Hematopoietic multipotent progenitor cell treated with erythropoietin and hydrocortisone succinate and interleukin-3 and kit ligand, for 8 days (in vitro differentiated cells): ENCODE measurements at places on chromosomes 7 and 10.

DNA sequence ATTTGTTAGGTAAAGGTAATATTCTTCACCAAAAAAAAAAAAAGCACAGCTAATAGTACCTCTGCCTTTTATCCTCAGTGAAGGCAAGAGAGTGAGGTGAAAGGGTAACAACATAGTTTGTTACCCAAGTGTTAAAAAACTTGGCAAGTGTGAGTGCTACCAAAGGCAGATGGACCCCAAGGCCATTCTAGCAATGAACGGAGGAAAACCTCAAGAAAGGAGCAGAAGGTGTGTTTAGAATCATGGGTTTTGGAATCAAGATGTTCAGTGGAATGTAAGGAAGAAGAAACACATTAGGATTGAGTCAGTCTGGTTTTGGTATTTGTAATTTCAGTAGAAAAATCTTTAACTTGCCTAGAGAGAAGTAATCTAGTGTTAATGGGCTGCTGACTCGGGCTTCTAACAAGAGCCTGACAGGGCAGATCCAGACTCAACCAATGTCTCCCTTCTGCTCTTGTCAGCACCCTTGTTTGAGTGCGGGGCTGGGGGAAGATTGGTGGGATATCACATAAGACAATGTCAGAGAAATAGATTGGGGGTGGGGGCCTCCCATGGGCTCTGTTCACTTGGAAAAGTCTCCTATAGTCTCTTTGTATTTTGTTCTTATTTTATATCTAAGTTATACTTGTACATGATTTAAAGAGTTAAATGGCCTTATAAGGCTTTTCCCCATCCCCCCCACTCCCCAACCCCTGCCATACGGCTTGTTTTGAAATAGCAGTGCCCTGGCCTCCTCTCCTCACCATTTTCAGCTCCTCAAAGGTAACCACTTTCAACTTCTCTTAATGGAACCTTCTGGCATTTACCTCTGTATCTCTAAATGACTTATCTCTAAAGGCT, 44.4 kb downstream of the SCD start:
- no peak for DNase-seq

DNA sequence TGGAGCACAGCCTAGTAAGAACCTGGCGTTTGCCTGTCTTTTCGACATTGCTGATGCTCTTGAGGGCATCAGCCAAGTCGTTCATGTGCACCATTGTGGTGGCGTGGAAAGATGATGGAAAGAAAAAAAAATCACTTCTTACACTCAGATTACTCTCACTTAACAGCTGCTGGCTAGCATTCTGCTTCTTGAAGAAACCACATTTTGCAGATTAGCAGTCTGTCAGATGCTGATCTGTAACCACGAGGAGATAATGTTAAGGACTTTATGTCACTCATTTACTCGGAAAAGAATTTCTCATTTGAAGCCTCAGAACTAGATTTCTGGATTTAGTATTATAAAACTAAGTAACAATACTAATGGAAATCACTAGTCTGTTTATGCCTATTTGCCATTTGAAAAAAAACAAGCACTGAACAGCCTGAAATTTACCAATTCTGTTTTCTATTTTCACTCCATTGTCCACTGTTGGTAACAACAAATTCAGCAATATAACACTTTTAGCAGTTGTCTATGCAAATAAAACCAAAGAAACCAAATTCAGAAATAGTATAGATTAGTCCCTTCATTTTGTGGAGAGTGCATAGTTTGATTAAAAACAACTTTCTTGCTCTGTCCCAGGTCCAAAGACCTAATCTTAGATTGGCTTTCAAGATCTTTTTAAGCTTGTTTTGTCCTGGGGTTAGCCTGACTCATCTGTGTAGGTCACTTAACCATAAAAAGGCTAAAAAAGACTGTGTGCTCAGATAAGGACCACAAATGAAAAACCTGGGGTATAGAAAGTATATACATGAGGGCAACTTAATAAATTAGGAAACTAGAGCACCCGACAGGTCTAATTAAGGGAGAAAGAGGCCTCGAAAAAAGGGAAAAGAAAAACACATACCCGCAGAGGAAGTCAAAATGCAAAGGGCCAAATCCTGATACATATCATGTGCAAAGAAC, 67.5 kb downstream of the NT5C2 start:
- peak; percentile 62 for DNase-seq

- no peak for DNase-seq
Observed at GRCh38 chr10:37789590-37789989, 67.8 kb downstream of the ZNF248 start.

GRCh38 chr7:20783700-20784387, 2.8 kb downstream of the SP8 start:
- peak; percentile 48 for DNase-seq

DNA sequence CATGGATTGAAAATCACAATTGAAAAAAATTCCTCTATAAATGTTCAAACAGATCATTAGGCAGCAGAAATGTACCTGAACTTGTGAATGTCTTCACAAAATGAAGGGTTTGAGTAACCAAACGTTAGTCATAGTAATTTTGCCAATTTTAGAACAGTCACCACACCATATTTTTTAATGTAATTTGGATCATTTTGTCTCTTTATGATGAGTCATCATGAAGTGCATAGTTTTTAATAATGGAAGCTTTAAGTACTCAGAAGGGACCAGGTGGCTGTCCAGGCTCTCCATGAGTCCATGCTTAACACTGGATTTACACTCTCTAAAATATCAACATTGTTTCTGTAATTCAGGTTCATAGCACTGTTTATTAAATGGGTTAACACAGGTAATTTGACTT, 219.2 kb downstream of the ETV1 start:
- DNase-seq: no peak

- peak; percentile 67 for DNase-seq
Observed at GRCh38 chr7:100745184-100745583, 11.8 kb downstream of the ZAN start.

DNA sequence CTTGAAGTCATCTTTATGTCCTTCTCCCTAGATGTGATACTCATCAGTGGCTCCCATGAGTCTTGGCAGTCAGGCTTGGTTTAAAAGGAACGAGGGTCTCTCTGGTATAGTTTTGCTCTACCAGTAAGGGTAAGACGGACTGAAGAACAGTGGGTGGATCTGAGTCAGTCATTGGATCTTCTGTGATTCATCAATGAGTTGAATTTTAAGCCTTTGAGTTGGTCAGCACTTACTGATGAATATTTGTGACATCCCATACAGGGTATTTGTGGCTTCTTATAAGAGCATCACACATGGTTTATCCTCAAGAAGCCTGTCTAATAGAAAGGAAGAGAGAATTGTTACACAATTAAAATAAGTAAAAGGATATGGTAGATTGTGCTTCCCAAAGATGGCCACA, 87.3 kb upstream of the NAMPT start:
- no peak for DNase-seq

DNA sequence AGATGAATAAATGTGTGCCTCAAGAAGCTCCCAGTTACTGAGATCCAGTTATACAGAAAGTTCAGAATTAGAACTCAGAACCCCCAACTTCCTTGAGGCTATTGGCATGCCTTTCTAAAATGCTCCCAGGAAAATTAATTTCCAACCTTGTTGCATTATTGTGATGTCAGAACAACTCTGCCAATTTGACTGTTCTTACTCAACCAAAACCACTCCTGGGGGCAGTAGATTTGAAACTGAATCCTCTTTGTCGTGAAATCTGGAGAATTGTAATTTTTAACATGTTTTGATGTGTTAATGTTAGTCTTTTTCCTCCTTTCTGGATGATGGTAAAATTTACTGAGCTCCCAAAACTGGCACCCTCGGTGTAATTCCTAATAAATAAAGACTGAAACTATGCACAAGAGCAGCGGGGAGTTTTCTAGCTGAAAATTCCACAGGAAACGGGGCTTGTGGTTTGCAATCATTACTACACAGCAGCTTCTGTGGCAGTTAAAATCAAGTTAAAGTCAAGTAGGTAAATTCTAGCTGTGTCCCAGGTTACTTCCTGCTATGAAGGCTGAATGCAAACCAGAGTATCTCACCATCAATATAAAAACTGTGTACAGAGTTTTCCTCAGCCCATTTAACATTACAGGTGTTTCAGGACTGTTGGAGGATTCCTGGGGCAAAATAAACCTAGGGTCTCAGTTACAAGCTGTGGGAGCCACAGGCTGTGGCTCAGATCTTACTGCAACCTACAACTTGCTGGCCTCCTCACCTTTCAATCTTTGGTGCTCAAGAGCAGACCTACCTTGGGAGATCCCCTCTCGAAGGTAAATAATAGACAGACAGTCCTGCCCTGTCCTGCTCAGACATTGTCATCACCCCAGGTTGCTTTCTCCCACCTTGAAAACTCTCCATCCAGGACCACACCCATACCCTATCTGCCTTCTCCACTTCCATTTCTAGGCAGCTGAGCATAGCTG, 156.3 kb upstream of the KMT2E start:
- no peak for DNase-seq

GRCh38 chr10:11755512-11756263, 13.5 kb downstream of the ECHDC3 start:
- no peak for DNase-seq

- no peak for DNase-seq
Observed at GRCh38 chr7:40842641-40843040, 707.8 kb downstream of the SUGCT start.

DNA sequence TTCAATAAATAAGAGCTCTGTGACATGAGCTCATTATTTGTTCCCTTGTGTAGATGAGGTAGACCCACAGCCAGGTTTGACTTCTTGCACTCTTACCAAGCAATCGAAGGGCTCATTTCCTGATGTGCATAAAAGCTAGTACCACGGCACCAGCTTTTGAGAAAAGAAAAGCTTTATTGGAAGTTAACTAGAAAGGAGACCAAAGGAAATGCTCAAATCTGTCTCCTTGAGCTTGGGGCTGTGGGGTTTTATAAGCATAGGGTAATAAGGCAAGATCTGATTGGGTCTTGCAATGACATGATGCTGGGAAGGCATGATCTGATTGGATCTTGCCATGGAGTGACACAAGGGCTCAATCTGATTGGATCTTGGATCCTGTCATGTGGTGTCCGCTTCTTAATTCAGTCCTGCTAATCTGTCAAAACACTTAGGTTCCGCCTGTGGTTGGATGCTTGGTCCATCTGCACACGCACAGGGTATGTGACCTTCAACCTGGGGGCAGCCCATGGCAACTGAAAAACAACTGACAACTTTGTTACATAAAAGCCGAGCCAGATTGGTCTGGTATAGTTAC, 47.8 kb upstream of the FRMD4A start:
- DNase-seq: no peak

GRCh38 chr10:122267849-122268737, 3.0 kb upstream of the BTBD16 start:
- DNase-seq: peak; percentile 31

DNA sequence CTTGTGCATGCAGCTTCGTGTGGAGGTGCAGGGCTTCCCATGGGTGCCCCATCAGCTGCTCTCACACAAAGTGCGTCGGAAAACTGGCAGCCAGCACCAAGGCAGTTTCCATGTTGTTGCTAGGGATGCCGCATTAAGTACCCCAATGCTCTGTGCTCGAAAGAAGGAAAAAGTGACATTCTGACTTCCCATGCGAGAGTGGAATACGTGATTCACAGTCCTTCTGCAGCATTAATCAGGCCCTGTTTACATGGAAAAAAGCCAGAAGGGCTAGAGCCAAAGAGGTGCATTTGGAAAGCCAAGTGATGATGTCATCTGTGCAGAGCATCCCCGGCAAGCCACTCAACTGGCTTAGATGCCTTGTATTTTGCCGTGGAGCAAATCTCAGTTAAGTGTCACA, 258.3 kb downstream of the GATA3 start:
- no peak for DNase-seq

DNA sequence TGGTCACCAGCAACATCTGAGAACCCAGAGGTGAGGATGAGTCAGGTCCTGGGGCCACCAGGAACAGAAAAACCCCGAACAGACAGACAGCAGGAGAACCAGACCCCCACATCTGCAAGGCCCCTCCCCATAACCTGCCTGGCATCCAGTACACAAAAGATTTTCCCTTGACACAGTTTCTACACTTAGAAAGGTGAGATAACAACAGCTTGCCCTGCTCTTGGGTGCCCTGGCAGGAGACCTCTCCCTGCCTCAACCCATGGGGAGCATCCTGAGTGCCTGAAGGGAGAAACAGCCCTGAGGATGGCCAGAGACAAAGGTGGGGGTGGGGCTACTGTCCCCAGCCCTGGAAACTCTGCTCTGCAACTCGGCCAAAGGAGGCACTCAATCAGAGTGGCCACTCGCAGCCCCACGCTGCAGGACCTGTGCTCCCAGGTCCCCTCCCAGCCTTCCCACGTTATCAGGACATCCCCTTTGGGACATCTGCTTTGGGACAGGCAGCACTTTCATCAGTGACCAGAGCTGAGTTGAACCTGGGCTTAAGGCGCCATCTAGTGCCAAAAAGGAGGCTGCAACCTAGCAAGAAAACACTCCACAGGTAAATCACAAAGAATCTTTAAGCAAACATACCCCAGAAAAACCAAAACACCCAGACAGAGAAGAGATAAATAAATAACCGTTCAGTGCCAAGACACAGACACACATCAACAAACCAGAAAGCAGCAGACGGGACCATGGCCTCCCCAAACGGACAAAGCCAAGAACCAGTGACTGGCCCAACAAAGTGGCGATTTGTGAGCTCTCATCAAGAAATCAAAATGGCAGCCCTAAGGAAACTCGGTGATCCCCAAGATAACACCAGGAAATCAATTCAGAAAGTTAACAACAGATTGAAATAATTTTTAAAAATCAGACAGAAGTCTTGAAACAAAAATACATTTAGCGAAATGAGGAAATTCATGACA, 233.7 kb downstream of the PTPRN2 start:
- DNase-seq: peak; percentile 52

GRCh38 chr7:133854739-133855138, 272.4 kb upstream of the LRGUK start:
- DNase-seq: peak; percentile 56

DNA sequence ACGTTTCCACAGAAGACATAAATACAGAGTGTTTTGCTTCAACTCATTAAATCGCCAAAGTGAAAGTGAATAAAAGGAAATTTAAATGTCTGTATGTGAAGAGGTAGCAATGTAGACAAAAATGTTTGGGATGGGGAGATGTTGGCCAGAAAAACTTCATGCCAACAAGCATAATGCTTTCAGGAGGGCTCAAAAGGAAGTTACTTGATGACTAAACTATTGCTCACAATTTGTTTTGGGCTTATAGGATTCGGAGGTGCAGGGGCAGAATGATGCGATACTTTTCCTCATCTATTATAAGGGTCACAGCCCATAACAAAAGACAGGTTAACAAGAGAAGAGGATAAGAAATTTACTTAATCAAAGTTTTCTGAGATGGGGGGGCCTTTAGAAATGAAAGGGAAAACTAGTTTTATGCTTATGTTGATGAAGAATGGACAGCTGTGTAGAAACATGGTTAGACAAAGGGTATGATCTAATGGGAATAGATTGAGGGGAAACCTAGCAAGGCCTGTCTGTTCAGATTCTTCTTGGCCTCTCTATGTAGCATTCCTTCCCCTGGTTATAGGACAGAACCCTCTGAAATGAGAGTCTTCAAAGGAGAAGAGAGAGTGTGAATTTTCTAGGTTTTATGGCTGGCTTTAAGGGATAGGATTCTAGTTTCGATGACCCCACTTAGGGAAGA, 898.6 kb downstream of the LRMDA start:
- no peak for DNase-seq
